Cerebellum (tissue), 4 donors: ENCODE measurements at places on chromosomes 1 and 21. TPM values are rescaled to one million over a fixed set of nuclear protein-coding genes. Genes with fewer than 3 reads are reported as not detected.

GRCh38 chr1:153305682-153306081, 7.1 kb downstream of the PGLYRP3 start:
- DNase-seq = no peak

- no peak for DNase-seq
Measured at GRCh38 chr1:91944087-91944486, 5.1 kb upstream of the BRDT start.

DNA sequence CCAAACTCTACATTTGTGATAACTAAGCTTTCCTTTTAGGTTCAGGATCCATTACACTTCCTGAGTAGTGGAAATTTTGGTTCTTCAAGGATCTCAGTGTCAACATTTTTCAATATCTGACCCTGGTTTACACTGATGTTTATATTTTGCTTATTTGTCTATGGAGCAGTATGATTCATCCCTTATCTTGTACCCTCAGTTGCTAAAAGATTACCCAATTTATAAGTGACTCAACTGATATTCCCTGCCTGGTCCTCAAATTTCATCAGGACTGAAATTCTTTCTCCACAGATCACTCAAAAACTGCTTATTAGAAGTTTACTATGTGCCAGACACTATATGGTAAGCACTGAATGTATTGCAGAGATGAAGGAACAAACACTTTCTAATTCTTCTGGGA, 139.1 kb upstream of the CHRM3 start:
- no peak for DNase-seq

DNA sequence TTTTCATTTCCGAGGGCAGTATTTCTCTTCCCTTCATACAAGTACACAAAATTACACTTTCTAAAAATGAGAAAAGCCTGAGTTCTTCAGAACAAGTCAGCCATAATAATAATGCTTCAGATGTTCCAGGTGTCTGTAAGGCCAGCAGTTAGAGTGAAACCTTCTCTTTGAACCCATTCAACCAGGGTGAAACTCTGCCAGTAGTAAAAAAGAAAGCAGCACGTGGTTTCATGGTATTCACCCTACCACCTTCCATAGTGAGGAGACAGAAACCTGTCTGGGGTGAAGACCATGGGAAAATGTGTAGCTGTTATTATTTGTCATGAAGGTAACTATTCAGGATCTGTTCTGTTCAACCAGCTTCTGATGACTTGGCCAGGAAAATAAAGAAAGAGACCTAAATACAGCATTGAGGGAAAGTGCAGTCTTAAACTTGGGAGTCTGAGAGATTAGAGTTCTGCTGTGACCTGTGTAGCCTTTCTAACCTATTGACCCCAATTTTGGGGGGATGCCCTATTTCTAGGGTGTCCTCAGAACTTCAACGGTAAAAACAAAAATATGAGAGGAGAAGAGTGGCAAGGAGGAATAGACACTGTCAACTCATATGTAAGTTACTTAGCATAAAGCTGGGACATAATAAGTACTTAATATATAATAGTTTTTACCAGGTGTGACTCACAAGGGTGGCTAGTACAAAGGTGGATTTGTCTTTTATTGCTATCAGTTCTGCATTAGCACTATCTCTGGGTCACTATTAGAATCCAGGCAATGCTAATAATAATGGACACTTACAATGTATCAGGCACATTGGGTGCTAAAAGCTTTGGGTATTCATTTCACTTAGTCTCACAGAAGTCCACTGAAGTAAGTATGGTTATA, 70.0 kb upstream of the TNFSF4 start:
- no peak for DNase-seq

DNA sequence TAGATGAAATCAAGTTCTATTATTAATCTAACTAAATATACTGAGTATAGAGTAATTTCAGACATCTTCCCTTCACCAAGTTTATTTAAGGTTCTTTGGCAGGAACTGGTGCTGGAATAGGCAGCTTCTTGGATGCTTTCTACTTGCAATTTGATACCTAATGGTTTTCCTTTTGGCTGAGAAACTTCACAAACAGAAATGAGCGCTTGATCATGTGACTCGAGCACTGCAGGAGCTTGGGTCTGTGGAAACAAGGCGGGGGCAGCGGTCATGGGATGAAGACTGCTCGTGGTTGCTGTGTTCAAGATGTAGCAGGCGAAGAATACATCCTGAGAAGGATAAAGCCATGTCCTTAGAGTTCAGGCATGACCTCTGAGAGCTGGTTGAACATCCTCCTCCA, 136.8 kb downstream of the PTPRC start:
- no peak for DNase-seq

KRTAP11-1 gene
- not detected for total RNA-seq

GRCh38 chr1:13749543-13750341, 49.8 kb downstream of the PRDM2 start:
- DNase-seq = no peak
